Activated T-cell treated with anti-CD3 and anti-CD28 coated beads for 1 hour (primary cell): ENCODE measurements at places on chromosomes 1 and 21.

GRCh38 chr1:166902279-166902678 lies 26.2 kb upstream of the TADA1 start:
- DNase-seq, result no peak

DNA sequence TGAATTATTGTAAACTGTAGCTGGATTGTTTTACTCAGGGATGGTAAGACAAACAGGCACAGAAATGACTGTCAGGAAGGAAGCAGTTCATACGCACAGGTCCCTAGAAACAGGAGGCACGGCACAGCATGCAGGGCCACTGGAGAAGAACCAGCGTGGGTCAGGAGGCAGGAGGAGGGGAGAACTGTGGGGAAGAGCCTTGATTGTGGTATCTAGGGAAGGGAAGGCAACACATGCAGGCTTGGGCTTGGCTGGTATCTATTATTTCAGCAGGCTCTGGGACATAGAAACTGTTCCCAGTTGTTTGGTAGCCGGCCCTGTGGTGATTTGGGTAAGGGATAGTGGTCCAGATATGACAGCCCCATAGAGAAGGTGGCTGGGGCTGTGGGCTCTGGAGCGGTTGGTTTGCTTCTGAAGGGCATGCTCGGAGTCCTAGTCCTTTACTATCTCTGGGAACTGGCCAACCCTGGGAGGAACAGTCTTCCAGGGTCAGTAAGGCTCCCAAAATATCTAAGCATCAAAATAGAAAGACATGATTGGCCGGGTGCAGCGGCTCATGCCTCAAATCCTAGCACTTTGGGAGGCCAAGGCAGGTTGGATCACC lies 43.1 kb upstream of the CCSAP start:
- DNase-seq, result no peak

GRCh38 chr1:221289103-221289502 lies 409.9 kb downstream of the HLX start:
- no peak for DNase-seq

GRCh38 chr1:167587342-167587741 lies 33.8 kb upstream of the CREG1 start:
- DNase-seq, result no peak

GRCh38 chr1:37036667-37037053 lies 2.3 kb upstream of the GRIK3 start:
- no peak for DNase-seq

DNA sequence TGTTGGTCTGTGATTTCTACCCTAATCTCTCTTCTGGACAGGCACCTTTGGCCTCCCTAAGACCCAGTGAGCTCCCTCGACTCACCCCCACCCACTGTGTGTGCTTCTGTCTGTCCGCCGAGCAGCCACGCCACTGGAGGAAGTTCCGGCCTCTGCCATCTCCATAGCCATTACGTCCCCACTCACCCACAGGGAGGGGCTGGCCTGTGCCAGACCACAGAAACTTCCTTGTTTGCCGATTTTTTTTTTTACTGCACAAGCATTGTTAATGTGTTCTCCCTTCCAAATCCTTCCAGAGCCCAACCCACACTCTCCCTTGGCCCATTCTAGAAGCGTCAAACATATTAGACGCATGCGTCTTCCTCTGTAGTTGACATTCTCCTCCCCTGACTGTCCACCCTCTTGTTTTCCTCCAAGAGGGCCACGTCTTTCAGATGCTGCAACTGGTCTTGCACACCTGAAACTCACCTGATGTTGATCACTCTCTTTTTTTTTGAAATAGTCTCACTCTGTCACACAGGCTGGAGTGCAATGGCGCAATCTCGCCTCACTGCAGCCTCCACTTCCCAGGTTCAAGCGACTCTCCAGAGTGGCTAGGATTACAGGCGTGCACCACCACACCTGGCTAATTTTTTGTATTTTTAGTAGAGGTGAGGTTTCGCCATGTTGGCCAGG lies 72.3 kb downstream of the EVA1C start:
- DNase-seq, result no peak

DNA sequence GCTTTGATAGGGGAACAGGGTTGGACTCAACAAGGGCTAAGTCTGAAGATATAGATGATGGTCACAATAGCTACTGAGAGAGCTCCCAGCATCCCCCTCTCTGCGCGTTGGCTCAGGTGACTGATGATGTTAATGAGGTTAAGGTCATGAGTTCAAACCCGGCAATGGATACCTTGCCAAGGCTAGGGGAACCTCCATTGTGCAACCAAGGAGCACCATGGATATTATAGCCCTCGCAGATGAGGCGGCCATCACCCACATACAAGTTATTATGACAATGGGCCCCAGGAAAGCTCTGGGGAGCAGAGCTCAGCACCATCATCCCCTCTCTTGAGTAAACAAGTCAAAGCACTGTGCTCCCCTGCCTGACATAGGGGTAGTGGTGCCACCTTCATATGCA lies 8.2 kb downstream of the KCNA2 start:
- DNase-seq, result no peak

DNA sequence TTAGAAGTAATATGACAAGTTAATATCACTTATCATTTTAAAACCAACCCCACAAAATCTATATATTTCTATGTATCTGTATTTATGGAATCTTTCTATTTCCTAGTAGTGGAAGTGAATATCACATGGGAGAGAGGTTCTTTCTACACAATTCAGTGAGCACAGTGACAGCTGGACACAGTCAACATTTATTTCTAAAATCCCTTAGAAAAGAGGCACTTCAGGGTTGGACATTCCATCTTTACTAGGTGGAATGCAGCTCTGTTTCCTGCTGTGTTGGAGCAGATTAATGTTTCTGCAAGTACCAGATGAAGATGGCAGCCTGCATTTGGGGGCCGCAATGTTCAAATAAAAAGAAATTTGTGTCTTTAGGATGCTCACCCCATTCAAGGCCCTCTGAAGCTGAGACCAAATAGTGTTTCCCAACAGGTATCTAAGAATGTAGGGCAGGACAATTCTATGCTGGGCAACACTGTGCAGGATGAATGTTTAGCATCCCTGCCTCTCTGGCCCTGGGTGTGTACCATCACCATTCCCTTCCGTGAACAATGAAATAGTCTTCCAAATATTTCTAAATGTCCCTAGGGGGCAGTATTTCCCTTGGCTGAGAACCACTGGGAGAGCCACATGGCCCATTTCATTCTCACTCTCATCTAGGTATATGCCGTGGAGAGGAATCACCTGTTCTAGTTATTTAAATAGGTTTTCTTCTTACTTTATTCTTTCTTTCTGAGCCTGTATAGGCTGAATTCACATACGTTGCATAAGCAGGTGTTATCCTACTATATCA lies 394.8 kb downstream of the PRDM2 start:
- no peak for DNase-seq

- DNase-seq, result no peak
Observed at GRCh38 chr1:82836973-82837680, 1036.4 kb downstream of the ADGRL2 start.

GRCh38 chr1:23469372-23469982 lies 14.5 kb downstream of the ASAP3 start:
- no peak for DNase-seq

DNA sequence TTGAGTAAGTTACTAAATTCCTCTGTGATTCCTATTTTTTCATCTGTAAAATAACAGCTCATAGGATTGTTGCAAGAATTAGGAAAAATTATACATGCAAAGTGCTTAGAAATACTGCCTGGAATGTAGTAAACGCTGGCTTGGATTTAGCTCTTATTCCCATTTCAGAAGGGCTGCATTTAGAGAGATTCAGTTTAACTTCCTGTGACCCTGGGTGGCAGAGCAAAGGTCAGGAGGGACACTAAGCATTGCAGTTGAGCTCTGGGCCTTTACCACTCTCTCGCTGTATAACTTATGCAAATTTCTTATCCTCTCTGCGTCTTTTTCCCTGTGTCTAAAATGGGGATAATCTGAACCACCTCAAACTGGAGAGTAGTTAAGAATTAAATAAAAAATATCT lies 241.0 kb upstream of the POU3F1 start:
- DNase-seq, result no peak

DNA sequence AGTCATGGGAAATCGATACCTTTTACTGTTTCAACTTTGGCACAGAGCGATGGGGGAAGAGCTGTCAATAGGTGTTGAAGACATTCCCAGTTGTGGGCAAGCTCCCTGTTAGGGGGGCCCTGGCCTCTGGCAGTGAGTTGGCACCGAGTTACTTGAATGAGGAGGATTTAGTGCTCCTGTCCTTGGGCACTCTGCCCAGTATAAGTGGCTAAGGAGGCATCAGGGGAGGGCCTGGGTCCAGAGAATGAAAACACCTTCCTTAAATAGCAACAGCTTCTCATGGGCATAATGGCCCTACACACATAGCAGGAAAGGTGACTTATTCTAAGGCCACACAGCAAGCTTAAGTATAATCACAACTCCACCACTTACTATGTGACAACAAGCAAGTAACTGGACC lies 664.4 kb downstream of the PTPRU start:
- no peak for DNase-seq

DNA sequence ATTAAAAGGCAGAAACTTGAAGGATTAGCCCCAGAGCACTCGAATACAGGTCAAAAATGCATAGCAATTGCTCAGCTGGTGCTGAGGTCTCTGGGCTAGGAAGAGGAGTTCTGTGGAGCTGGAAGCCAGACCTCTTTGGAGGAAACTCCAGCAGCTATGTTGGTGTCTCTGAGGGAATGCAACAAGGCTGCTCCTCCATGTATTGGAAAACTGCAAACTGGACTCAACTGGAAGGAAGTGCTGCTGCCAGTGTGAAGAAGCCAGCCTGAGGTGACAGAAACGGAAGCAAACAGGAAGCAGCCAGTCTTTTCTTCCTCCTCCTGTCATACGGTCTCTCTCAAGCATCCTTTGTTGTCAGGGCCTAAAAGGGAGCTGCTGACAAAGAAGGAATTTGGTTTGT lies 233.4 kb upstream of the FGGY start:
- DNase-seq, result no peak

DNA sequence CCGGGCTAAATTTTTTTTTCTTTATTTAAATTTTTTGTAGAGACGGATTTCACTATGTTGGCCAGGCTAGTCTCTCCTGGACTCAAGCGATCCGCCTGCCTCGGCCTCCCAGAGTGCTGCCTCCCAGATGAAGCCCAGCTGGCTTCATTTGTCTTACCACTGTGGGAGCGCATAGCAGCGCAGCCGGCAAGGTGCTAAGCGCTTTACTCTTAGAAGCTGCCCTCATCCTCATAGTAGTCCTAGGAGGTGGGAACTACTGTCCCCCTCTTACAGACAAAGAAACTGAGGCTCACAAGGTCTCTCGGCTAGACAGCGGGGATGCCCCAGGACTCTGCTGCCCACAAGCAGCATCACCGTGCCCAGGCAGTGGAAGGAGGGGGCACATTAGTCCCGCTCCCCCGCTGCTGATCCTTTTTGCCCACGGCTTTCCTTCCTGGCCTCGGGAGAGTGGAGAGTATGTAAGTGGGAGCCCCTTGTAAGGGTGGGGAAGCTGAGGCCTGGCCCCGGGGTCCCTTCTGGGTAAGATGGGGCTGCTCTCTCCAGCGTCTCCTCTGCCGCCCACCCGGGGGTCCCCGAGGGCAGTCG lies 726 bp downstream of the TMEM54 start:
- no peak for DNase-seq

DNA sequence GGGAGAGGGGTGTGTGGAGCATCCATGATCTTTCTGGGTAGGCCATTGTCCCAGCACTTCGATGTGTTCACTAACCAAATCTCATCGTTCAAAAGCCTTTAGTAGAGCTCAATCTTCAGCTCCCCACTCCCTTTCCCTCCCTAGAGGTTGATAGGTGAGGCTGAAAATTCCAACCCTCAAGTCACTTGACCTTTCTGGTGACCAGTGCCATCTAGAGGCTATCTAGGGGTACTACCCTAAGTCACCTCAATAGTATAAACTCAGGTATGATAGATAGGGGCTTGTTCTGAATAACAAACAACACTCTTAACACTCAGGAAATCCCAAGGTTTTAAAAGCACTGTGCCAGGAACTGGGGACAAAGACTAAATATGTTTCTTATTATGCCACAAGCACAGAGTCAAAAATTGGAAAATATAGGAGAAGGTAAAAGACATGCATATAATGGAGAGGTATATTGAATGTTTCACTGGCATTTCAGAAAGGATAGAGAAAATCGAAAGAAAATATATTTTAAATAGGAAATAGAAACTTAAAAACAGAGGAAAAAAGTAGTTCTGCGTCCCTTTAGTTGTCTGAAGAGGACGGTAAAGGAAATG lies 42.9 kb upstream of the CD53 start:
- DNase-seq, result no peak

- no peak for DNase-seq
Observed at GRCh38 chr1:180521474-180522212, 19.3 kb upstream of the ACBD6 start.

GRCh38 chr1:5707566-5708345 lies 284.5 kb downstream of the NPHP4 start:
- DNase-seq, result no peak

DNA sequence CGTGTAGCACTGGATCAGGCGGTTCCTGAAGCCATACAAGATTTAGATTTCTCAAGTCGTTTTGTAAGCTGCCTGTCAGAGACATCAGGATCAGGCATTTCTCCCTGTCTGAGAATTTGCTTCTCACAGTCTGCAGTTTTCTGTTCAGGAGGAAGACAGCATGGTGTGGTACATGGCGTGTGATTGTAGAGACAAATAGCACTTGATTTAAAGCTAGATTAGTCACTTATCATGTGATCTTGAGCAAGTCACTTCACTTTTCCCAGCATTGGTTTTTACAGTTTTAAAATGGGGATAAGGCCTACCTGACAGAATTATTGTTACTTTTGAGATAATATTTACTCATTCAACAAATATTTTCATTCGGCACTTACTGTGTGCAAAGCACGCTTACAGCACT lies 63.3 kb downstream of the AK4 start:
- no peak for DNase-seq

- no peak for DNase-seq
Observed at GRCh38 chr1:175225805-175226129, 33.2 kb upstream of the KIAA0040 start.

- no peak for DNase-seq
Observed at GRCh38 chr1:35454176-35454575, 103.0 kb downstream of the KIAA0319L start.

GRCh38 chr1:92968138-92969032 lies 7.1 kb upstream of the DIPK1A start:
- no peak for DNase-seq

DNA sequence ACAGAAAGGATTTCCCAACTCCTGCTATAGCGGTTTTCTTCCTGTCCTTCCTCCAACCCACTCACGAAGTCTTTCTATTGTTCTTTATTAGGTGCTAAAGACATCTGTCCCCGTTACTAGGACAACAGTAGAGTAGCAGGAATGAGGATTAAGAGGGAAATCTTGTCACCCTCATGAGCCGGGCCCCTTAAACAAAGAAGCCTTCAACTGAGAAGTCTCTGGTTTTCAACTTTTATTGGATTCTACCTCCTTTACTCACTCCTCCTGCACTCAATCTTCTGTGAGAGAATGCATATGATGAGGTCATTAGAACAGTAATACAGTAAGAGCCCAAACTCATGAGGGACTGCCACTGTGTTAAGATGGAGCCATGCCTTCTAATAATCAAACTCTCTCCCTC lies 206.3 kb downstream of the OMA1 start:
- no peak for DNase-seq

- no peak for DNase-seq
Observed at GRCh38 chr21:43927591-43928221, 62.7 kb downstream of the AGPAT3 start.
